ENCODE measurements at places on chromosomes 7 and 10.

- no peak for DNase-seq
Measured at GRCh38 chr10:33162248-33162575, 172.3 kb downstream of the NRP1 start.

DNA sequence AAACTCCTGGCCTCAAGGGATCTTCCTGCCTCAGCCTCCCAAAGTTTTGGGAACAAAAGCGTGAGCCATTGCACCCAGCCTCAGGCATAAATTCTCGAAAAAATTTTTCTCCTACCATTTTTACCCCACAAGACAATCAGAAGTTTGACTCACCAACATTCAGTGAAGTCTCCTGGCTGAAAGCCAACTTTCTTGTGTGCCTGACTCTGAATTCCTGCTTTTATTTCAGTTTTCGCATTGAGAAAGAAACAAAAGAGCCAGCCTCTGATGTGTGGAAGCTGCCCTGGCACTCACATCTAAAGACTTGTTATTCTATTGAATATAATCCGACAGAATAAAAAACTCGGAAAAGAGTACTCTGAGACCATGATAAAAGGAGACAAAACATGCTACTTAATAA, 402.9 kb downstream of the MAGI2 start:
- no peak for DNase-seq

GRCh38 chr10:97711640-97712572, 1.6 kb upstream of the MARVELD1 start:
- no peak for DNase-seq

DNA sequence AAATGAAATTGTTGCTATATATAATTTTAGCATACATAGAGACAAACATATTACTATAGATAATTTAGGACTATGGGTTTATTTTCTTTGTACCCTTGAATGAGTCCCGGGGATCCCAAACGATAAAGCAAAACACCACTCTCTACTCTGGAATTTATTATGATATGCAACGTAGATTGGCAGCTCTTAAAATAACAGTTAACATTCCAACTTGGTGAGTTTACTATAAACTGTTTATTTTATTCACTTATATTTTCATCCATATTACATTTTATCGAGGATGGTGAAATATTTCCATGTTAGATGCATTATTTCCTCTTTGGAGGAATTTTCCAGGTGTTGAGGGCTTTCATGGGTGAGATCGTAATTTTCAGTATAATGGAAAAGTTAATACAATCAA, 138.7 kb upstream of the DGKB start:
- DNase-seq = no peak

DNA sequence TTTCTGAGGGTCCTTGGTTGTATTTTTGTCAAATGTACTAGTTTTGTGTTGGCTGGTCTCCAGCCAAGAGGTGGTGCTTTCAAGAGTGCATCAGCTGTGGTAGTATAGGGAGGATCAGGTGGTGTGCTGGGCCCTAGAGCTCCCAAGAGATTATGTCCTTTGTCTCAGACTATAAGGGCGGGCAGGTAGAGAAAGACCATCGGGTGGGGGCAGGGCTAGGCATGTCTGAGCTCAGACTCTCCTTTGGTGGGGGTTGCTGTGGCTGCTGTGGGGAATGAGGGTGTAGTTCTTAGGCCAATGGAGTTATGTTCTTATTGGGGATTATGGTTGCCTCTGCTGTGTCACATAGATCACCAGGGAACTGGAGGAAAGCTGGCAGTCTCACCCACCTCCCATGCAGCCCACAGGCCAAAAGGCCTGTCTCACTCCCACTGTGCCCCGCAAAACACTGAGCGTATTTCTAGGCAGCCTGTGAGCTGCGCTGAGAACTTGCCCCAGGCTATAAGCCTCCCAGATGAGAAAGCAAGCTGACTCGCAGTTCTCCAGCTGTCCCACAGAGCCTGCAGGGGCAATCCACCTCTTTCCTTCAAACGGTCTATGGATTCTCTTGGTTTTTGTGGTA, 1066.7 kb downstream of the GRM8 start:
- no peak for DNase-seq

- no peak for DNase-seq
Measured at GRCh38 chr7:50962281-50962883, 179.7 kb upstream of the GRB10 start.

DNA sequence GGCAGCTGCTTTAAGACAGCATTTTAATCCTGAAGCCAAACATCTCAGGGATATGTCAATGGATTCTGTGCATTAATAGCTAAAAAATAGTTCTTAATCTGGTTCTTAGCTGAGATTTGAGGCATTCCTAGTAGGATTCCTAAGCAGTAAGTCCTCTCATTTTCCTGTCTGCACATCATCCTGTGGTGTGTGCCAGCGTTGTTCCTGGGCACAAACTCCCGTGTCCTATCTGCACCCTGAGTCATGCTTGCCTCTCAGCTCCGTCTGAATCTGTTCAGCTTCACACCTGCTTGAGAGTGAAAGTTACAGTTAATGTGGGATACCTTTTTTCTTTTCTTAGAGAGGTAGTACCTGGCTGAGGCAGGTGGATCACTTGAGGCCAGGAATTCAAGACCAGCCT, 19.5 kb downstream of the BAG3 start:
- DNase-seq = no peak

DNA sequence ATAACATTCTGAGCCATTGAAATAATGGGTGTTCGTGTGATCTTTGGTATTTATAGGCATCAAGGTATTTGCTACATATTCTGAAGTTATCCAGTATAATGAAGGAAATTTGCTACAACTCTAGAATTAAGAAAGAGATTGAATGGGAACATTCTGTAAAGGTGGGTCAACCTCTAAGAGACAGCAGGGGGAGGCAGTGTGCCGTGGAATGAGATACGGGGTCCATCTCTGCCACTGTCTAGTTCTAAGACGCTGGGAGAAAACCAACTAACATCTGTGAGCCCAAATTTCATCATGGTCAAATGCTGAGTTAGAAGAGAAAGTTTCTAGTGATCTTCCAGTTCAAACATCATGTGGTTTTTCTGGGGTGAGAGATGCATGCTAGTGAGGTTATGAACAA, 368.9 kb downstream of the SORCS1 start:
- DNase-seq = peak; percentile 33

GRCh38 chr7:94615666-94616065, 40.3 kb downstream of the SGCE start:
- DNase-seq = no peak

GRCh38 chr7:94286111-94286510, 108.6 kb upstream of the COL1A2 start:
- DNase-seq = no peak

DNA sequence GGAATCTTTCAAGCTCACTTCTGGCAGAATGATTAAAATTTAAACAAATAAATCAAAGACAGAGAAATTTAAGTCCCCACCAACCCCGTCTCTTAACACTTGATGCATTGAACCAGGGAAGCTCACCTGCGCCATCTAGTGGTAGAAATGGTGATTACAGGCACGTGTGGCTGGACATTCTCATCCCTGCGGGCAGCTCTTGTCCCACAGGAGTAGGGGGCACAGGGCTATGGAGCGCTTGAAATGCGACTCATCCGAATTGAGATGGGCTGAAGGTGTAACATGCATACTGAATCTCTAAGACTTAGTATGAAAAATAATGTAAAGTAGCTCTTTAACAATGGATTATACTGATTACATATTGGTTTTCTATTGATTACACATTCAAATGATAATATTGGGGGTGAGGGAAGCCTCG, 24.8 kb upstream of the SLIT1 start:
- peak; percentile 58 for DNase-seq

- DNase-seq = no peak
Measured at GRCh38 chr7:47465191-47465590, 116.7 kb downstream of the TNS3 start.

- DNase-seq = no peak
Measured at GRCh38 chr10:110151971-110152370, 55.4 kb upstream of the MXI1 start.

DNA sequence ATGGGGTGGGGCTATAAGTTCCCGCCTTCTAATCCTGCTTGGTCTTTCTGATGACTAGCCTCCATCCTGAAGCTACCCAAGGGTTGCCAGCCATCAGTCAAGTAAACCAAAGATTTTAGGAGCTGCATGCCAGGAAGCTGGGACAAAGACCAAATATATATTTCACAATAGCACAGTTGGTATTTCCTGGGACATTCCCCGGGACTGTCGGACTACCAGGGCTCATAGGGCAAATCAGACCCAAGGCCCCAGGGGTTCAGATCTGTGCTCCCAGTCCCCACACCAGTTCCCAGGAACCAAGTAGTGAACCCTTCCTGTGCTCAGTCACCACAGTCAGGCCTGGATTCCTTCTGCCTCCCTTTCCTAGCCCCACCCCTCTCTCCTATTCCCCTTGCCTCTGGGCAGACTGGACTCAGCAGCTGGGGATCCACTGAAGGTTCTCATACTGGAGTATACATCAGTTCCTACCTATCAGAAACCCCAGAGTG, 5.7 kb upstream of the CXCL12 start:
- no peak for DNase-seq

DNA sequence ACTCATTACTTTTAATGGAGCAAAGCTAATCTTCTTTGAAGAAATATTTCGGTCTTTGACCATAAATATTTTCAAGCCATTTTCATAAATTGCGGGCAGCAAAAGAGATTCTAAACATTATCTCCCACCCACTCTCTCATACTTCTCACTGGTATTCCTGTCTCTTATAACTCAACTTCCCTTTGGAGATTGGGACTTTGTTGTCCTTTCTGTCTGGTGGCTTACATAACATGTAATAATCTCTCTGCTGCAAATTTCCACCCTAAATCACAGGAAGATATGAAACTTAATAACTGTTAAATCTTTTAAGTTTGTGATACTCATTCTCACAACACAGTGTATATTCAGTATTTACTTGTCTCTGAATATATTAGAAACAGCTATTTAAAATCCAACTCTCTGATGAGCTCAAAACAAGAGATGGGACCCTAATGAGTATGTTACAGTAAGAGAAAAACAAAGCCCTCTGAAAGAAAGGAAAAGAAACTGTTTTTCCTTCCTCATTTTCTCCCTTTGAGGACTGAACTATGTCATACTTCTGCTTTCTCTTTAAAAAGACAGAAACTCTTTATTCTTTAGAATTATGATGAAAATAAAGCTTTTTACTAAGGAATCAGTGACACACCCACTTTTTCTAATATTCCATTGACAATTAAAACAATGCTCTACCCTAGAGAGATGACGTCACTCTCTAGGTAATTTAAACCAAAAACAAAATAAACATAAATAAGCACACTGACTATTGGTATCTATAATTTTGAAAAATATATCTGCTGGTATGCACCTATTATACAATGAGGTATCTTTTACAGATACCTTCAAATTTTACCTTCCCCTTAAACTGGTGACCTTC, 14.7 kb downstream of the CALCR start:
- DNase-seq = no peak

All from left hindlimb (tissue), 1 donor.